T follicular helper cell (primary cell): ENCODE measurements at places on chromosomes 3 and 15.

GRCh38 chr15:68489421-68489820, 57.5 kb upstream of the ITGA11 start:
- no peak for DNase-seq

GRCh38 chr3:186307594-186308221, 54.3 kb downstream of the DGKG start:
- no peak for DNase-seq

DNA sequence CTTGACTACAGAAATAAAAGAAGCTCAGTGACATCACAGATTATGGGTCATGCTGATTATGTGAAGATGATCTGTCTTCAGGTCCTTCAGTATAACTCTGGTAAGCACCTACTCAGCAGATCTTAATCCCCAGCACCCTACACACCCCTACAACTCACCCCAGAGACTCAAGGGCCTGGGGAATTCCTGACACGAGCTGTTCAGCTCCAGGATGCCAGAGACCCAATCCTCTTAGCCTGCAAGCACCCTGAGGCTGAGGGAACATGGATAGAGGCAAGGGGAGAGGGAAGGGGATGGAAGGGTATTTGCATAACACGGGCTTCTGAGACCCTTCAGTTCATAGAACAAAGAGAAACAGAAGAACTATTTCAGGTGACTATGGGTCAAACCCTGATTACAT, 13.0 kb downstream of the GLB1 start:
- DNase-seq = no peak

GRCh38 chr3:137106612-137107240, 148.9 kb downstream of the IL20RB start:
- DNase-seq = no peak

DNA sequence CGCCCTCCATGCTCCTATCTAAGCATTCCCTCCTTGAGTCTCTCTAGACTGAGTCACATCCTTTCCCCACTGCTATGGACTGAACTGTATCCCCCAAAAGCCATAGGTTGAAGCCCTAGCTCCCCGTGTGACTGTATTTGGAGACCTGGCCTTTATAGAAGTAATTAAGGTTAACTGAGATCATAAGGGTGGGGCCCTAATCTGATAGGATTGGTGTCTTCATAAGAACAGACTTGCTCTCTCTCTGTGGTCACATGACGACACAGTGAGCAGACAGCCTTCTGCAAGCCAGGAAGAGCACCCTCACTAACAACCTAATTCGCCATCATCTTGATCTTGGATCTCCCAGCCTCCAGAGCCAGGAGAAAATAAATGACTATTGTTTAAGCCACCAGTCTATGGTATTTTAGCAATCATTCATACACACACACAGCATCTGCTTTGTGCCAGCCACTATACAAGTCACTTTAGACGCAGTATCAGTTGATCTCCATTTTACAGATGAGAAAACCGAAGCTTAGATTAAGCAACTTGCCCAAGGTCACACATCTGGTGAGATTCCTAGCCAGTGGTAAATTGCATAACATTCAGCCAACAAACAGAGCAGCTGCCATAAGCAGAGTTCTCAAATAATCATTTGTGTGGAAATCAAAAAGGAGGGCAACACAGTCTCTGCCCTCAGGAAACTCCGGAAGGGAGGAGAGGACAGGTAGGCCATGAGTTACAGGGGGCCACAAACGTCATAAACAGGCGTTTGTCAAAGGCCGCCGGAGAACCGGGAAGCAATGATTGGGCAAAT, 66.3 kb upstream of the HES1 start:
- DNase-seq = no peak

DNA sequence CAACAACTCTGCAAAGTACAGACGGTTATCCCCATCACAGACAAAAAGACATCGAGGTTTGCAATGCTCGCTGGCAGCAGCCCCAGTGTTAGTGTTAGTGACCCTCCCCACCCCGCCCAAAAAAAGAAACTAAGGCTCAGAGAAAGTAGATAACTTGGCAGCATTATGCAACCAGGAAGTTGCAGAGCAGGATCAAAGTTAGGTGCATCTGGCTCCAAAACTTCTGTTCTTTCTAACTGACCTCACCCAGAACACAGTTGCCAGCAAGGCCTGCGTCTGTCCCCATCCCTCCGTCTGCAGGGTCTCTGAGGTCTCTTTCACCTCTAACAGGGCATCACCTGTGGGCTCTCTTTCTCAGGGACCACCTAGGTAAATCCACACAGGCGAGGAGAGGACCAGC, 51.5 kb downstream of the BDH1 start:
- no peak for DNase-seq

DNA sequence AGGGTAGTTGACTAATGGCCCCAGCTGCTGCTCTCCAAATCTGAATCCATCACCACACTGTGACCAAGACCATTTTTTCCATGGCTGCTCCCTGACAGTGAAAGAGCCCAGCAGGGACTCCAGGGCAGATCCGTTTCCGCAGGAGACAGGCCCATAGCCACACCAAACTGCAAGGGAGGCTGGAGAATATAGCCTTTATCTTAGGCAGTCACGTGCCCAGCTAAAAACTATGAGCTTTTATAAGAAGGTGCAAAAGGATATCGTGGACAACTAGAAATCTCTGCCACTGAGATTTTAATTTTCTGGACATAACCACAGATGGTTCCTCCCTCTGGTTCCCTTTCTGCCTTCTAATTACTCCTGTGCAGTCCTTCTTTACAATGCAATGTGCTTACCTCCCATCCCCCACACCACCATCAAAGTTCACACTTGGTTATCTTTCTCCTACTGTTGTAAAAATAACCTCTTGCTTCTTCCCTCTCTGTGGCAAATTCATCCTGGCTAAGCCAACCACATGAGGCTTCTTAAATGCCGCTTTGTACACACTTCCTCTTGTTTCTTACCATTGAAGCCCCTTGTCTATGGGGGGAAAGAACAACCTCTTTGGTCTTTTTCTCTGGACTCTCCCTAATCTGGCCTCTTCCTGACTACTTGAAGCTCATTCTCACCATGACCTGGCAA, 233.7 kb downstream of the SHQ1 start:
- DNase-seq = no peak

GRCh38 chr3:10164546-10165393, at the start of gene IRAK2:
TSS of gene IRAK2 (plus strand) at chr3:10164919. CDS start at chr3:10164955, 36 bp downstream.
- no peak for DNase-seq

GRCh38 chr15:80531388-80531787, 127.2 kb downstream of the ARNT2 start:
- no peak for DNase-seq

DNA sequence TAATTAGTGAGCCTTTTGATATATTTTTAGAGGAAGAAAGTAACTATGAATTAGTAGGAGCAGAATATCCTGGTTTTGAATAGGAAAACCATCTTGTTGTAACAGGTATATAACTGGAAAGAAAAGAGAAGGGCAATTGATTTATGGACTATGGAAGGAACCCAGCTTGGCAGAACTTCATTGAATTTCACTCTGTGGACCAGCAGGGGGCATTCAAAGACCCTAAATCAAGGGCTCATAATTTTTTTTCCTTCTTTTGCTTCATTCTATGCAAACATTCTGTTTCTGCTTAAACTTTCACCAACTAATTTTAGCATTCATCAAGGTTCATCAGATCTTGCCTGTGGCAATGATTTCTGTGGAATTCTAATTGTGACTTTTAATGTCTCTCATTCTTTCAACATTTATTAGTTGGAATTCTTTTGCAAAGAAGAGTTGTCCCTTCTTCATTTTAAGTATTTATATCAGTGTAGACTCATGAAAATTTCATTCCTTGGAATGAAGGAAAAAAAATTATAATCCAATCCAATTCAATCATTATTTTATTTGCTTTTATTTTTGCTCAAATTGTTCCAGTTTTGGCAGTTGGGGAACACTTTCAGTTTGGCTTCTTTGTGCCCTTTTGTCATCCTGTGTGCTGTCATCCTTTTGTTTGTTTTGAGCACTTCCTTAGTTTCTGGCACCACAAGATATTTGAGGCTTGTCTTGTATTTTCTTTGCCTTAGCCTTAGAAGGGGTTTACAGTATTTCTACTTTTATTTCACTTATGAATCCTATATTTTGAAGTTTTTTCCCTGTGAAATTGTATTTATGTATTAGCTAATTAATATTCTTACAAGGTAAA, 30.4 kb downstream of the NXPE3 start:
- peak; percentile 18 for DNase-seq

DNA sequence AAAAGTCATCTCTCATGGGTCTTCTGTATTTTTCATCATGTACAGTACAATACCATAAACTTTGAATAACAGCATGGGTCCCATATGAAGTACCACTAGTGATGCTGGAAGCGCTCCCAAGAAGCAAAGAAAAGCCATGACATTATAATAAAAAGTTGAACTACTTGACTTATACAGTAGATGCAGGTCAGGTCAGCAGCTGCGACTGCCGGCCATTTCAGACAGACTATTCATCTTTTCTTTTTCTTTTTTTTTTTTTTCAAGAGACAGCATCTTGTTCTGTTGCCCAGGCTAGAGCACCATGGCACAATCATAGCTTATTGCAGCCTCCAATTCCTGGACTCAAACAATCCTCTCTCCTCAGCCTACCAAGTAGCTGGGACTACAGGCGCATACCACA, 10.2 kb downstream of the RAF1 start:
- no peak for DNase-seq

DNA sequence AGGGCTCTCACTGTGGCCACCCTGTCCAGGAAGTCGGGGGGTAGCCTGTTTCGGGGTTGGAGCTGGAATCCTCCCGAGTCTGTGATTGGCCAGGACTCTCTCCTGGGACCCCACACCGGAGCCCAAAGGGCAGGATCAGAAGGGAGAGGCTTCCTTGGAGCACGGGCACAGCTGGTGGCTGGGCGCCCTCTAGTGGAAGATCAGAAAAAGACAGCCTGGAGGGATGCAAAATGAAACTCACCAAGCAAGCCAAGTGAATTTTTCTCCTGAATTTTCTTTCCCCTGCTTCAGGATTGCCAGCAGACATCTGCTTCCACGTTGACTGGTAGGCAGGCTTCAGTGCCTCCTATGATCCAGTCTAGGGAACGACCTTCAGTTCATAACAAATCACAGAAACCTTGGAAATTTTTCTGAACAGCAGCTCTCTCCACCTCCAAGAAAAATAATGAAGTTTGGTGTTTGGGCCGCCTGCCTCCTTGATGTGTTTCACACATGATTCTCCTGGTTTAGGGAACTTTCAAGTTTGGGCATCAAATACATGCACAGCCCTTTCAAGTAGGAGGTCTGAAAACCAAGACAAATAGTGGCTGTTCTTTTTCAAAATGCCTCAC, 224.6 kb downstream of the VPS13C start:
- DNase-seq = peak; percentile 36

- DNase-seq = no peak
Measured at GRCh38 chr3:115388811-115389210, 234.5 kb upstream of the GAP43 start.

DNA sequence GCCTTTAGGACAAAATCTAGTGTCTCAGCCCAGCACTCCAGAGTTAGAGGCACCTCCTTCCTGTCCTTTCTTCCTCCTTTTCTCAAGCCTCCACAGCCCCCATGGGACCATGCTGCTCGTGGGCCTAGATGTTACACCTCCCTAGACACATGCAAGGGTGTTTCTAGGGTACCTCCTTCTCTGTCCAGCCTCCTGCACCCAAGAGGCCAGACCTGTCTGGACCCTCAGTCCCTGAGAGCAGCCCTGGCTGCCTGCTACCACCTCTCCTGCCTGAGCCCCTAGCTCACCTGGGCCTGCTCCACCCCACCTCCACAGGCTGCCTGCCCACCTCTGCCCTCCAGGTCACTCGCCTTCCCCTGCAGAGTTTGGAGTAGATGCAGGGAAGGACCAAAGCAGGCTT, 5.2 kb downstream of the LOXL1 start:
- no peak for DNase-seq
